ENCODE measurements at places on chromosomes 1 and 21.

GRCh38 chr1:74502432-74502831, 10.0 kb downstream of the LRRC53 start:
- no peak for DNase-seq

- DNase-seq: no peak
These were observed 1.3 kb downstream of the USF1 start for GRCh38 chr1:161044535-161044907.

GRCh38 chr1:156807627-156808026, 9.0 kb downstream of the SH2D2A start:
- DNase-seq: no peak

- no peak for DNase-seq
These were observed 2.7 kb downstream of the RGL1 start for GRCh38 chr1:183807549-183808168.
